Fibroblast of upper back skin (primary cell): ENCODE measurements at places on chromosomes 1 and 21.

DNA sequence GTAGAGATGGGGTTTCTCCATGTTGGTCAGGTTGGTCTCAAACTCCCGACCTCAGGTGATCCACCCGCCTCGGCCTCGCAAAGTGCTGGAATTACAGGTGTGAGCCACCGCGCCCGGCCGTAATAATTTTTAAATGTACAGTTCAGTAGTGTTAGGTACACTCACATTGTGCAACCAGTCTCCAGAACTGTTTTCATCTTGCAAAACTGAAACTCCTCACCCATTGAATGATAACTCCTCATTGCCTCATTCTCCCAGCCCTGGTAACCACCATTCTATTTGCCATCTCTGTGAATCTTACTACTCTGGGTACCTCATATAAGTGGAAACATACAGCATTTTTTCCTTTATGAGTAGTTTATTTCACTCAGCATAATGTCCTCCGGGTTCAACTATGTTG is 3.4 kb downstream of the NLRP3 start:
- no peak for DNase-seq

DNA sequence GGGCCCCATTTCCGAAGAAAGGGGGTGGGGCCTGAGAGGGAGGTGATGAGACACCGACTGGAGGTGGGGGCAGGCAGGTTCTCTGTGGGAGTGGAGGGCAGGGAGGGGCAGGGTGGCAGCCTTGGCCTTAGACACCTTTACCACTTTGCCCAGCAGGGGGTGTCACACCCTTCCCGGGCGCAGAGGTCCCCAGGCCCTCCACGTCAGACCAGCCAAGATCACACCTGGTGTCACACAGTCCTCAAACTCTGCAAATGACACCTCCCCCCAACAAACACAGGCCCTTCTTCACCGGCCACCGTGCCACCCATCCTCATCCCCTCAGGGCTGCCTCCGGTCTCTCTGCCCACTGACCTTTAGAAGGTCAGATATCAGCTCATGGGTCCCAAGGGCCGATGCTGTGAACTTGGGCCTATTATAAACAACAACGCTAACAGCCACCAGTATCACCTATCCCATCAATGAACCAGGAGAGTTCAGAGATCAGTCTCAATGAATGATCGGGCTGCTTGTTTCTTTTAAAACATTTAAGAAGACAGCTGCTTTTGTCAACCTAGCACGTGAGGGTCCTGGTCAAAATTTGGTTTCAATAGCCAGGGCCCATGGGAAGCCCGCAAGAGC is 103.9 kb downstream of the CASZ1 start:
- no peak for DNase-seq

- no peak for DNase-seq
Measured at GRCh38 chr1:10760566-10761502, 35.6 kb downstream of the CASZ1 start.

- DNase-seq = no peak
Measured at GRCh38 chr1:41641941-41642527, 157.6 kb upstream of the EDN2 start.

- no peak for DNase-seq
Measured at GRCh38 chr1:205592443-205593003, 39.3 kb downstream of the ELK4 start.

DNA sequence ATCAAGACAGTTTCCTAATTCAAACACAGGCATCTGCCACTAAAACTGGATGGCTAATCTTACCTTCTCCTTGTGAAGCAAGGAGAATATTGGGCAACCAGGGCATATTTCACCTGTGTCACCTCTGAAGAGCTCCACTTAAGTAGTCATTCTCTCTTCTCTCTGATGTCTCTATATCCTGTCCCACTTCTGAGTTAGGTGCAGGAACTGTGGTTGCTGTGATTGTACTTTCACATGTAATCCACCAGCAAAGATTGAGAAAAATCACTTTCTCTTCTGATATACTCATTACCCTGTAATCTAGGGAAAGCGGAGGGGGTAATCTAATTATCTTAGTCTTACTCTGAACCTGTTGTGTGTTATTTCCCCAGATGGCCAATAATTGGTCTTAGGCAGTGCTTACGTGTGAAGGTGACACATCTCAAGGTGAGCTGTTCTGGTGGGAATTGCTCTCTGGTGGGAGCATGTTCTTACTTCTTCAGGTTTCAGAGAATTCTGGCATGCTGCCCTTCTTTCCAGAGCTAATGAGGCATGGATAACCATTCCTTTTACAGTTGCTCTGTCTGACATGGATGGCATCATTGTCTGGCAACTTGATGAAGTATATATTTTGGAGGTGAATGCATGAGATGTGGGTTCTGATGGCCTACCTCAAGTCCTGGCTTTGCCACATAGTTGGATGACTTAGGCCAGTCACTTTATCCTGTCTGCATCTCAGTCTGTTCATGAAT is 12.0 kb downstream of the XCL2 start:
- no peak for DNase-seq

GRCh38 chr1:14522077-14522925 is 76.2 kb upstream of the KAZN start:
- DNase-seq = peak; percentile 79

GRCh38 chr1:162062542-162063015 is 6.9 kb upstream of the NOS1AP start:
- DNase-seq = peak; percentile 46

DNA sequence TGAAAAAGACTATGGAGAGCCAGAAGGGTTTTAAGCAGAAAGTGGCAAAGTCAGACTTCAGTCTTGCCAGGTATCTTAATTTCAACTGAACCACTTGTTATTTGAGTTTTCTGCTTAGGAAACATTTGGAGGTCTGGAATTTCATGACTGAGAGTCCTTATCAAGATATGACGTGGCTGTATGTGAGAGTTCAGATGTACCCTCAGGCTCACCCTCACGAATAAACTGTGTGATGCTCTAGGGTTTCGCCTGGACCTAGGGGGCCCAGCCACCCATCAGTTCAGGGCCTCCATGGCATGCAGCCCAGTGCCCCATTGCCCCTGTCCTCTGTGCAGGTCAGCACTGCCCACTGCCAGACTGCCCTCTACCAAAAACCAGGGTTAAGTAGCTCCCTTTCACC is 30.6 kb upstream of the TADA1 start:
- DNase-seq = no peak

DNA sequence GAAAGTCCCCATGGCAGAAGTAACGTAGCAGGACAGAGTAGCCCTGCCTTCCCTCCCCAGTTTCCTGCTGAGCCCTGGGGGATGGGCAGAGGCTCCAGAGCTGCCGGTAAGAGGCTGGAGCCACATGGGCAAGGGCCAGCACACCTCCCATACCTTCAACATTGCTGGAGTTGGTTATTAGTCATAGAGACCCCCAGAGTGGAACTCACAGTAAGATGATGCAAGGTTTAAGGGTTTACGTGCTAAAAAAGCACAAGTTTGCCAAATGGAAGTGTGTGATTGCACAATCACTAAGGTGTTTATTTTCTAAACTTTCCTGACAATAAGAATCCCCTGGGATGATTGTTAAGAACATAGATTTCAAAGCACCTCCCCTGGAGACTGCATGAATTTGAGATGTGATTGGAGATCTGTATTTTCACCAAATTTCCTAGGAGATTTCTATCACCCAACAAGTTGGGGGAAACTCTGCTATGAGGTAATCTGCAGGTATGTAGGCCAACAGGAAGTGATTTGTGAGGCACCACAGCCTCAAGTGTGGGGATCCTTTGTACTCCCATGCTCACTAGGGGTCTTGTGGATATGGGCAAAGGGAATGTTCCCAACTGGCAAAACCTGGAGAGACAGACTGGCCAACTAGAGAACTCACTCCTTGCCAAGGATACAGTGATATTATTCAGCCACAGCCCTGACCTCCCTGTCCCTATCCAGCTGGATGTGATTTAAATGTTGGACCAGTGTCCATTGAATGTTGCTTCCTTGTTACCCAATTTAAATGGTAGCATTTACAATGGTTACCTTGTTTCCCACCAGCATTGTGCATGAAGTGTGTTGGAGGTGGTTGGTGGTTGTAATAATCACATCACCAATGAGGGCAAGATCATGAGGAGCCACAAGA is 37.1 kb upstream of the CSF1 start:
- DNase-seq = peak; percentile 87

GRCh38 chr21:38250991-38251418 is 5.8 kb upstream of the KCNJ15 start:
- DNase-seq = no peak
